Stimulated activated CD4-positive, alpha-beta T cell treated with anti-CD3 and anti-CD28 coated beads, Interleukin-15, amount 100 ng/mL, for 1 hour (primary cell): ENCODE measurements at places on chromosomes 2 and 18.

DNA sequence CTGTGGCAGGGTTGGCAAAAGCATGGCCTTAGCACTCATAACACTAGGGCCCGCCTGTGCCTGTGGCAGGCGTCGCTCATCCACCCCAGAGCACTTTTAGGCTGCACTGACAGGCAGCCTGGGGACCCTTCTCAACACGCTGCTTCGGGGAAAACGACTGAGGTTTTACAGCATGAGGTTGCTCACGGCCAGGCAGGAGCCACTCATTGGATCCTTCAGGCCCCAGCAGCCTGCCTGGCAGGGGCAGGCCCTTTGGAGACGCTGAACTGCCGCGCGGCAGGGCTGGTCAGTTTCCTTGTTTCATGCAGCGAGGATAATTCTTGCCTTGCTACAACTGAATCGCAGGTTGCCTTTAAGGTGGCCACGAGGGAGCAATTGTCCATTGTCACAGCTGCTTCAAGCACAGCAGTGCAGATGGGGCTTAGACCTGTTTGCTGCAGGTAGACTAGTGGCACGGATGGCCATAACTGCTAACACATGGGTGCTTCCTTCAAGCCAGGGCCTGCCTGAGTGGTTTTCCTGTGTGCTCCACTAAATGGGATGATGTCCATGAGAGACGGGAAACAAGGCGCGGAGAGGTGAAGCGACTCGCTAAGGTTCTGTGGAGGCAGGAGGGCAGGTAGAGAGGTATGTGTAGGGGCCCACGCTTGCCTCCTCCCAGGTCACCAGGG is 49.9 kb upstream of the HS6ST1 start:
- no peak for DNase-seq

GRCh38 chr2:16475586-16475985 is 190.0 kb downstream of the CYRIA start:
- DNase-seq: no peak

- DNase-seq: no peak
Observed at GRCh38 chr2:231227310-231228162, 29.1 kb downstream of the ARMC9 start.

- no peak for DNase-seq
Observed at GRCh38 chr2:45261746-45262145, 252.5 kb upstream of the SIX2 start.

GRCh38 chr2:188978291-188979081 is 4.3 kb downstream of the COL3A1 start:
- no peak for DNase-seq

GRCh38 chr2:86758405-86758804 is 32.3 kb downstream of the CD8A start:
- no peak for DNase-seq

- DNase-seq: no peak
Observed at GRCh38 chr2:118148133-118148532, 59.9 kb downstream of the INSIG2 start.

- DNase-seq: no peak
Observed at GRCh38 chr2:43139501-43139900, 86.9 kb downstream of the ZFP36L2 start.

DNA sequence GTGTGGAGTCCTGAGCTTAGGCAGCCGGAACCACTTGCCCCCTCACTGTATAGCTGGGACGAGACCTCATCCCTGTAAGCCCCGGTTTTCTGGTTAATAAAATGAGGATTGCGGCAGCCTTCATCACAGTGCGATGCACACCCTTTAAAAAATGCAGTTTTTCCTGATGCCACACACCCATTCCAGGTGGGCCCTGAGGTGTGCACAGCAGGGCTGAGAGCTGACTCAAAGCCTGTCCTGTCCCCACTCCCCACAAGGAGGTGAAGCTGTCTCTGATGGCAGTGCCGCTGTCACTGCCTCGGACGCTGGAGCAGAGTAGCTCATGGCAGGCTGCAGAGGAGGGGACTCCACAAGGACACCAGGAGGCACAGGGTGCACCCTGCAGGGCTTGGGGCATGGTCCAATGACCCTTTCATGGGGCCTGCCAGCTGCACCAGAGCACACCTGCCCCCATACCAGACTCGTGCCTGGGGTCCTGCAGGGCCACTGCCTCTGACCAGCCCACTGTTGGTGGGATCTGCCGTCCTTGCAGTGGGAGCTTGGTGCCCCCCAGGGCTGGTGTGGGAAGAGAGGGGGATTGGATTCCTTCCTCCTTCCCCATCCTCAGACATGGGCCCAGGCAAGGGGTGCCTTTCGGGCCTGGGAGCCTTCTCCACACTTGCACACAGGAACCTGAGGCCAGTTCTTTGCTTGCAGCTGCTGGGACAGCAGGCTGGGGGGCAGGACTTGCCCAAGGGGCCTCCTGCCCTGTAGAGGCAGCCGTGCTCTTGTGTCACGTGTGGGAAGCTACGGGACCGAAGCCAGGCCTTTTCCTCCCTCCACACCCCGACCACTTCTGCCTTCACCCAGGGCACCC is 22.8 kb downstream of the GPC1 start:
- DNase-seq: no peak

DNA sequence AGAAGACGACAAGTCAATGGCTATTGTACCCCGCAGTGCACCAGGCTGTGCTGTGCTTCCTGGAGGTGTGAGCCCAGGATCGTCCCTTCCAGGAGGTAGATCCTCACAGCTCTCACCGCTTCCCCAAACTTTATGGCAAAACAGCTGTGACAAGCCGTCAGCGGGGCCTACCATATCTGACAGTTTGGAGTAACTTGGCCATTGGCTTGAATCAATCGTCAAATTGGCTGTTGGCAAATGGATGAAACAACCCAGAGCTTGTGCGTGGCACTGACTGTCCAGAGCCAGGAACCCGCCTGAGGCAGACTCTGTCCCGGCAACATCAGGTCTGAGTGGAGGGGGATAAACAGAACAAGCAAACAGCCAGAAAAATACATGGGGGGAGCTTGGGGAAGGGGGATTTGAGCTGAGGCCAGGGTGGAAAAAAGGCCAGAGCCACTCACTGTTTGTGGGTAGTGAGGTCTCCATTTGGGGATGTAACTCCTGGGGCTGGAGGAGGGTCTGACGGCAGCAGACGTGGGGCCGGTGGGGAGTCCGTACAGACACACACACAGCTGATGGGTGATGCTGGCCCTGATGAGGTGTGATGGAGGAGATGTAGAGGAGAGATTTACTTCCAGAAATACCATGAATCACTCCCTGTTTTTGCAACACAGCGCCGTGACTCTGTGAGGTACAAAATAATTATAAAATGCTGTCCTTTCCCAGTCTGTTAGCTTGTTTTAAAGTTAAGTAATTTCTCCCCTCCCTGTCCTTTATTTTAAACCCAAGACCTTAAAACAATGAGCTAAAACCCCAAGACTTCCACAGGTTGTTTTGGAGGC is 174.8 kb downstream of the TWIST2 start:
- DNase-seq: no peak

DNA sequence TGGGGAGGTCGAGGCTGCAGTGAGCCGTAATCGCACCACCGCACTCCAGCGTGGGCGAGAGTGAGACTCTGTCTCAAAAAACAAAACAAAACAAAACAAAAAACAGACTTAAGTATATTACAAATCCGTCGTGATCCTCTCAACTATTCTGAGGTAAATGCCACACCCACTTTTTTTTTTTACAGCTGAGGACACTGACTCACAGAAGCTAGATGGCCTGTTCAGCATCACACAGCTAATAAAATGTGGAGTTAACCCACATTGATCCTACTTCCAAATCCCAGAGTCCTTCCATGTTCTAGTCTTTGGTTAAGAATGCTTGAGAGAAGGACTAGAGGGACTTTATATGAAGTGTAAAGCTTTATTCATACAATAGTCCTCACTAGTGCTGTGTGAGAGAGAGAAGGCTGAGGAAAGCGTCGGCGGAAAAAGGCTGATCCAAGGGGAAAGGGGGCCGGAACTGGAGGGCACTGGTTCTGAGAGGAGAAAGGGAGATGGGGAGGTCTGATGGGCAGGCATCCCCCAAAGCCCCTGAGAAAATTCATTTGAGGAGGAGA is 627 bp downstream of the RNF25 start:
- DNase-seq: no peak

- no peak for DNase-seq
Observed at GRCh38 chr2:142875652-142876051, 1.8 kb upstream of the KYNU start.

DNA sequence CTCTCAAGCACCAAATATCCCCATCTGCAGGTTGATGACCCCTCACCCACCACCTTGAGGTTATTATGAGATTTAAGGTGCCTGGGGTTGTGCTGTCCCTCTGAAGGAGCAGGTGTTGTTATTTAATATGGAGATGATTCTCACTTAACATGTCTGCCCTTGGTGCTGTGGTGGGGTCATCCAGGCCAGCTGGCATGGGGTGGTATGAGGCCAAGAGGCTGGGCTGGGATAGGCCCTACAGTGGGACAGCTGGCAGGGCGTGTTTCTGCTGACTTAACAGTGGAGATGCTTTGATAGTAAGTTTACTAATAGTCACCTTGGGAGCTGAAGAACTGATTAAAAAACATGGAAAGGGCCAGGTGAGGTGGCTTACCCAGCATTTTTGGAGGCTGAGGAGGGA is 22.4 kb downstream of the SERPINB12 start:
- no peak for DNase-seq

DNA sequence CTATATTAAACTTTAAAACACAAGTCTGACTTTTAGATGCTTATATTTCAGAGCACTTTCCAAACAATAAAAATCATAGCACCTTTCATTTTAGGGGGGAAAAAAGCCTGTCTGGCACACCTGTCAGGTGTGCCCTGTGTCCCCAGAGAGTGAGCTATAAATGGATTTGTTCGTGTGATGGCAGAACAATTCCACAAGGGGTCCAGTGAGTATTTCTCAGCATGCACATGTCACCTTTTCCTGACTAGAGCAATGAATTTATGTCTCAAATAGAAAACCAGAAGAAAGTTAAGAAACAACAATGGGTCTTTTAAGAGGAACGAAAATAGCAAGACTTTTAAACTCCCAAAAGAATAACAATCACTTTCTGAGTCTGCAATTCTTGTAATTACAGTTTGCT is 55.9 kb downstream of the ACVR1C start:
- no peak for DNase-seq

- no peak for DNase-seq
Observed at GRCh38 chr2:74037379-74037860, 52.7 kb downstream of the TET3 start.

DNA sequence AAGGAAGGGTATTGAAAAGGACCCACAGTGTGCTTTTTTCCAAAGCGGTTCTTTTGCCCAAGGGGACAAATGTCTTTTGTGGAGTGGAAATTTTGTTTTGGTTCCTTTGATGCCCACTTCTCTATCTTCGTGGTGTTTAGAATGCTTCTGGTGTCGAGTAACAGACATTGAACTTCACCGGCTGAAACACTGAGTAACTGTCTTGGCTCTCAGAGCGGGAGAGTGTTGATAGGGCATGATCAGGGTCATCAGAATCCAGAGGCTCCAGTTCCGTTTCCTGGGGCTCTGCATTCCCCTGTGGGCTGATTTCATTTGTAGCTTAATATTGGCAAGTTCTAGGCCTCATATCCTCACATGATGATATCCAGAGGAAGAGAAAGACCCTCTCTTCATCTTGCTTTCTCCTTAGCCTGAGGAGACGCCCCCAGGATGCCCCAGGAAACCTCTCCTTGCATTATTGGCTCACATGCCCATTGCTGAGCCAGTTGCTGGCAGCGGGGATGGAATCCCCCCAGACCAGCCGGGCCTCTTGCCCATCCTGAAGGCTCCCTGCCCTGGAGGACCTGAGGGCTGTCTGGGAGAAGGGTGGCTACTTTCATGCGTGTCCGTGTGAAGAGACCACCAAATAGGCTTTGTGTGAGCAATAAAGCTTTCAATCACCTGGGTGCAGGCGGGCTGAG is 27.9 kb upstream of the AGFG1 start:
- no peak for DNase-seq

DNA sequence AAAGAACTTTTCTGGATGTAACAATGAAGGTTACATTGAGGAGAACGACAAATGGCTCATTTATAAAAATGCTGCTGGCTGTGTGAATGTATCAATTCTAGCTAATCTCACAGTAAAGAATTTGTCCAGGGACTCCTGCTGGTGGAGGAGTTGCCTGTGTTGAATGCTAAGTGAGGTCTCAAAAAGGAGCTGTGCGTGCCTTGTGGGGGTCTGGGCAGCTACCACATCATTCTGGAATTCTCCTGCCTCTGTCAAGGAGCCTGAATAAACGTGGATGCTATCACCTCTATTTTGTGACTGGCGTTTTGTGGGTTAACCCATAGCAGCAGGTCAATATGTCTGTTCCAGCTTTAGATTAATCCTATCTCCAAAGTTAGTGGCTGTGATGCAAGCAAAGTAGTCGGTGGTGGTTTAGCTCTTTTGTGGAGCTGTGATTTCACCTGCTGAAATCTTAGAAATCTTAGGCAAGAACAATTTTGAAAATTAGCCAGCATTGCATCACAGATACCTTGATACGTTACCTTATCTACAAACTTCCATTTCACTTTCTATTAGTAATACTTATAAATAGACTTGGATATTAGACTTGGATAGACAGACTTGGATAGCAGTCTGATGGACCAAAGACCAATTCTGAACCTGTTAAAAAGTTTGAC is 96.8 kb downstream of the MTCL1 start:
- no peak for DNase-seq

DNA sequence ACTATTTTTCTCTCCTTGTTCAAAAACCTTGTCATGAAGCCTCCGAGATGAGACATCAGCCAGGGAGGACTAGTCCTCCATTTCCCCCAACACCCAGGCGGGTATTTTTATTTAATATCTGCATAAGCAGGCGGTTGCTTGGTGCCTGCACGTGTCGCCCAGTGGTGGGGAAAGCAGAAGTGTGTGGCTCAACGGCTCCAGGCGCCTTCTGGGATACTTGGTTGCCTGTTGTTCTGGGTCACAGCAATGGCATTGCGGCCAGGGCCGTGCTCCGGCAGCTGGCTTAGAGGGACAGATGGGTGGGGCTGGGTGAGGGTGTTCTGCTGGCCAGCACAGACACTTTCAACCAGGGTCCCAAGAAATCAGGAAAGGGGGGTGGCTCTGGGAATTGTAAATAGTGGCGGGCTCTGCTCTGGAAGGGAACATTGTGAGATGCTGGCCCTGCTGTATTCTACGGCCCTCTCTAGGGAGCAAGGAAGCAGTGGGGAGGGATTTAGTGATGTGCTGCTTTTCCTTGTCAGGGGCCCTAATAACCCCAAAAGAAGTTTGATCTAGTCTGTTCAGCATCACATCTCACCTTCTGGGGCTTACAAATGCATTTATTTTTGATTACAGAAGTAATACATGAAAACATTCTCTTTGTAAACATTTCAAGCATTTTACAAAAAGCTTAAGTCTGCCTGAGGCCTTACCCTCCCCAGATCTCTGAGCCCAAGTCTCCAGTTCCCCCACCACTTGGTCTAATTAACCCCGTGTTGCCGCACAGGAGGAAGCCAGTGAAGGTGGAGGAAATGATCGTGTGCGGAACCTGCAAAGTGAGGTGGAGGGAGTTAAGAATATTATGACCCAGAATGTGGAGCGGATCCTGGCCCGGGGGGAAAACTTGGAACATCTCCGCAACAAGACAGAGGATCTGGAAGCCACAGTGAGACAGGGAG is 1.1 kb downstream of the VAMP8 start:
- no peak for DNase-seq

GRCh38 chr2:38462121-38462661 is 85.1 kb upstream of the ATL2 start:
- DNase-seq: no peak

- DNase-seq: no peak
Observed at GRCh38 chr2:98899041-98899702, 36.9 kb downstream of the CRACDL start.

- no peak for DNase-seq
Observed at GRCh38 chr18:8611916-8612576, 2.8 kb downstream of the RAB12 start.
